ENCODE measurements at places on chromosomes 6 and 20.

- DNase-seq: no peak
Measured at GRCh38 chr6:166318227-166318626, 10.0 kb upstream of the PRR18 start.

GRCh38 chr20:47970282-47970903 lies 185.1 kb upstream of the SULF2 start:
- no peak for DNase-seq

DNA sequence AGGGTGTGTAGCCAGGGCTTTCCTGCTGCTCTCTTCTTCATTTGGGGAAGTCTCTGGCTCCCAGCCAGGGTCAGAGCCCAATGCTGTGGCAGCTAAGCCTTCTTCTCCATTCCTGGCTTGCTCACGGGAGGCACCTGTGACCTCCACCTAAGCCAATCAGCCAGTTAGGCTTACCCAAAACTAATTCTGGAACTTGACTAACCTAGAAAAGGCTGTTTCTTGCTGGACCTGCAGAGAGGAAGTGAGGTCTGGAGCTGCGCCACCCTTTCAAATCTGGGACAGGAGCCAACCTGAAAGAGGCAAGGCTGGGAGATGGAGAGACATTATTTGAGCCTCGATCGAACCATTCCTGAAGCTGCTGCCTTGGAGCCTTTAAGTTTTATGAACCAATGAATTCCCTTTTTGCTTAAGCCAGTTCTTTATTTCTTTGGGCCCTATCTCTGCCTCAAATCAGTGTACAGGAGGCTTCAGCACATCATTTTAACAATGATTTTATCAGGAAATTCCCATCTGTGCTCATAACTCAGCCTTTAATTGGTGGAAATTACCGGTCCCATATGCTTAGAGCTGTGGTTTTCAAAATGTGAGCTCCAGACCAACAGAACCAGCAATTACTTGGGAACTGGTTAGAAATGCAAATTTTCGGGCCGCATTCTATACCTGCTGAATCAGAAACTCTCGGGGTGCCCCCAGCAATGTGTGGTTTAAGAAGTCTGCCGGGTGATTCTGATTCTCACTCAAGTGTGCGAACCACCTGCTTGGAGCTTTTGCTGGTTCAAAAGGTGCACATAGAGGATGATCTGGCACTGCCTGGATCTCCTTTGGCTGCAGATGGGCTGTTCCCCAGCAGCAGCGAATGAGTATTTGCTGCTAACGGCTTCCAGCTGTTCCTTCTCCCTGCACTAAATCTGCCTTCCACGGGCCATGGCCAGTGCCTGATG lies 97.4 kb upstream of the RNF24 start:
- peak; percentile 36 for DNase-seq

DNA sequence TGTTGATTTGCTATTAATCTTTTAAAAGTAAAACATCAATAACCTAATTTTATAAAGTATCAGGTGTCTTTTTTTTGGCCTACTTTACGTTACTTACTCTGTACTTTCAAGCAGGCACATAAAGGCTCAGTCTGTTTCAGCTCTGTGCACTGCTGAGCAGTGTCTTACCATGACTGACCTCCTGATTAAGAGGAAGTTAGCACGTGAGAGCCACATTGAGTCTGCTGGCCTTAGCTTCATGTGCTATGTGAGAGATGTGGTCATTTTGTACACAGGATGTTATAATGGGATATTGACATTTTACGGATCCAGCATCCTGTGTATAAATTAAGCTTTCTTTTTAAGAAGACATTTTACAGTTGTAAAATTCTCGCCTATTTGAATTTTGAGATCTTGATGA lies 31.9 kb downstream of the ARID1B start:
- DNase-seq: no peak

- DNase-seq: no peak
Measured at GRCh38 chr6:5537132-5537531, 275.8 kb downstream of the FARS2 start.

GRCh38 chr6:43742285-43742684 lies 27.7 kb upstream of the VEGFA start:
- no peak for DNase-seq

GRCh38 chr6:157569543-157569942 lies 188.6 kb downstream of the ZDHHC14 start:
- DNase-seq: no peak

DNA sequence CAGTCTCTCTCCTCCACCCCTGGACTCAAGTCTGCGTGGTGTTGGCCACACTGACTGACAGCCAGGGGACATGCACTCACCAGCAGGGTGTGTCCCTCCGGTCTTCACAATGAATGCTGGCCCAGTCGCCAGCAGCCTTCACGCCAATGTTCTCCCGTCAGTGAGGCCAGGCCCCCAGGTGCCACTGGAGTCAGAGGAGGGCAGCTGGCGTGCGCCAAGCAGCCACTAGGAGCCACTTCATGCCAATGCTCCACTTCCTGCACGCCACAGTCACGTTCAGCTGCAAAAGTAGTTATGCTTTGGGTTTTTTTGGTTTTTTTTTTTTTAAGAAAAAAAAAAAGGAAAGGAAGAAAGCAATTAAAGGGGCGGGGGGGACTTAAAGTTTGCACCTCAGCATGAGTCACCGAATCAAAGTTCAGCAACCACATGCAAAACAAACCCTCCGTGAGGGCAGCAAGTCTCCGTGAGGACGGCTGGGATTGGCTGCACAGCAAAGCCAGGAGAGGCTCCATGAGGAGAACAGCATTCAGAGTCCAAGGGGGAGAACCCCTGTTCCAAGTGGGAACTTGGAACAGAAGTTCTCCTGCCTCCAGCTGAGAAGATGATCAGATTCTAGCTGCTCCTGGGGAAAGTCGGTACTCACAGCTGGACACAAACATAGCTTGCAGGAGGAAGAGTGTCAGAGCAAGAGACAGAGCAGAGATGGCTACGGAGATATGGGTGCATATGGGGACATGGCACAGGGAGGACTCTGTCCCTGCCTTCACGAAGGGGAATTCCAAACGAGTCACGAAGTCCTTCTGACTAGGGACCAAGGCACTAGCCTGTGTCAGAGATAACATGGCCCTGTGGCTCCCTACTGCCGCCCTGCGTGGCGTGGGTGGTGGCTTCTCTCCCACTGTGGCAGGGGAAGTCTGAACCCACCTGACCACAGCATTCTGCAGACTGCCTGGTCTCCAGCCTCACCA lies at the start of gene ZC3H12D:
Gene ZC3H12D (minus strand): TSS at position 282 of the 968 bp plus-strand sequence. CDS start 10,471 bp downstream, outside the sequence.
- peak; percentile 84 for DNase-seq

DNA sequence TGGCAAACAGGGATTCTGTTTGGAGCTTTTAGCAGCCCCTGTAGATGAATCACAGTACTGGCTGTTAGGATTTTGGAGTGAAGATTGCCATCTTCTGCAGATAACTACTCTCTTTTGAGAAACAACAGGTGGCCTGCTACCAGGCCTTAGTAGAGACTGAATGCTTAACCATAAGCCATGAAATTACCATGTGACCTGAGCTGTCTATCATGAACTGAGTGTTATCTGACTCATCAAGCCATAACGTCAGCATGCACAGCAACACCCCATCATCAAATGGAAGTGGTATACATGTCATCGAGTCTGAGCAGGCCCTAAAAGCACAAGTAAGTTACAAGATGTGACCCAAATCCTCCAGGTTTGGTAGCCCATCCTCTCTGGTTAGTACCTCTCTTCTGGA lies 132.6 kb downstream of the GPR63 start:
- DNase-seq: no peak

GRCh38 chr6:108432792-108433191 lies 127.9 kb upstream of the FOXO3 start:
- no peak for DNase-seq

GRCh38 chr6:121884620-121885019 lies 449.2 kb downstream of the GJA1 start:
- no peak for DNase-seq

GRCh38 chr6:70107852-70108629 lies 194.8 kb downstream of the COL9A1 start:
- DNase-seq: no peak

GRCh38 chr6:23410439-23410838 lies 715.6 kb upstream of the NRSN1 start:
- no peak for DNase-seq

- no peak for DNase-seq
Measured at GRCh38 chr6:3920321-3920720, 71.1 kb downstream of the FAM50B start.

DNA sequence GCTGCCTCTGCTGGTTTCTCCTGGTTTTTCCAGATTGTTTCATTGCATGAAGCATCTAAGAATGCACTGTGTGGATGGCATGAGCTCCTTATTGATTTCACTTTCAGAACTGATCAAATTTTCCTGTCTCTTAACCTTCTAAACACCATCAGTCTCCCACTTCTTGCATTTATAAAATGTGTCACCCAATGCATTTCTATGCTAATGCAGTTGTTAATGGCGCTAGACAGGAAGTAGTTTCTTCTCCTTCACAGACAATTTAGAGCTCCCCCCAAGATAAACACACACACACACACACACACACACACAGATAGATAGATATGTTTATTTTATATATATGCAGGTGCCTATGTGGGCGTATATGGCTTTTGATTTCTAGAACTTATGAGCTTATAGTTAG lies 45.6 kb upstream of the FOXA2 start:
- no peak for DNase-seq

- peak; percentile 55 for DNase-seq
Measured at GRCh38 chr20:51750037-51750769, 18.0 kb downstream of the ATP9A start.

DNA sequence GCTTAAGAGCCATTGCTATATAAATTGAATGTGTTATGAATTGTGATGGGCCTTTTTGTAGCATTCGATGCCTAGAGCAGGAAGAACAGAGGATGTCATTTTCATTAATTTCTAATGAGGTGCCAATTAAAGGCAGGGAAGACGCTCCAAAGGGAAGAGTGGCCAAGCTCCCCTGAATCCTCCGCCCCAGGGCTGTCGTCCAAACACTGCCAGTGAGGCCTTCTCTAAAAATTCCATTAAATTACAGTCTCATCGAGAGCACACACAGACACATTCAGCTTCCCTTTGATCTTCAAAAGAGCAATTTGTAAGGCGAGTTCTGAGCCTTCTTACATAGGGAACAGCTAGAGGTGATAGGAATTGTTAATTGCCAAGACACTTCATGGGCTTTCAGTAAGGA lies 300.0 kb downstream of the ZFAND3 start:
- DNase-seq: no peak

DNA sequence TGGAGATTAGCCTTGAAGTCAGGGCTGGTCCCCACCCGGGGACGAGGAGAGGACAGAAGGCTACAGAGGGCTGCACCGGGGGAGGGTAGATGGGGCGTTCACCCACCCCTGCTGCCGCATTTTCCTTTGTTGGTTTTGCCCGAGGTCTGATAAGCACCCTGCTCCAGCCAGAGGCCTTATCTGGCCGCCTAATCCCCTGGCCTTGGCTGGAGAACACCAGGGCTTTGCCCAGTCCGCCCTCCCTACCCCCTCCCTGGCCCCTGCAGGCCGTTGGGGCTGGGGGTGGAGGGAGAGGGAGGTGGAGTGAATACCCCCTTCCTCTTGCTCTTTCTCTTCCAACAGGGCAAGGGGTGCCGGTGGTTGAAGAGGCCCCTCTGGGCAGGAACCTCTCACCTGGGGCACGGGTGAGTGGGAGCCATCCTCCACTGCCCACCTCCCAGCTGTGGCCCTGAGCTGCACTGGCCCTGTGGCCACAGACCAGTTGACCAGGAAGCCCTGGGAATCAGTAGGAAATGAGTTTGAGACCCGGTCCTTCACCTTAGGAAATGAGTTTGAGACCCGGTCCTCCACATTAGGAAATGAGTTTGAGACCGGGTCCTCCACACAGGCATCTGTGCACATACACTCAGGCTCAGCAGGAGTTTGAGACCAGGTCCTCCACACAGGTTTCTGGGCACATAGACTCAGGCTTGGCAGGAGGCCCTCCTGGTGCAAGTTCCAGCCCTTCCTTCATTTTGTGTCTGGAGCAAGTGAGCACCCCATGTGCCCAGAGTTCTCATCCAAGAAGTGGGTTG lies 12.0 kb upstream of the GATA5 start:
- DNase-seq: no peak

DNA sequence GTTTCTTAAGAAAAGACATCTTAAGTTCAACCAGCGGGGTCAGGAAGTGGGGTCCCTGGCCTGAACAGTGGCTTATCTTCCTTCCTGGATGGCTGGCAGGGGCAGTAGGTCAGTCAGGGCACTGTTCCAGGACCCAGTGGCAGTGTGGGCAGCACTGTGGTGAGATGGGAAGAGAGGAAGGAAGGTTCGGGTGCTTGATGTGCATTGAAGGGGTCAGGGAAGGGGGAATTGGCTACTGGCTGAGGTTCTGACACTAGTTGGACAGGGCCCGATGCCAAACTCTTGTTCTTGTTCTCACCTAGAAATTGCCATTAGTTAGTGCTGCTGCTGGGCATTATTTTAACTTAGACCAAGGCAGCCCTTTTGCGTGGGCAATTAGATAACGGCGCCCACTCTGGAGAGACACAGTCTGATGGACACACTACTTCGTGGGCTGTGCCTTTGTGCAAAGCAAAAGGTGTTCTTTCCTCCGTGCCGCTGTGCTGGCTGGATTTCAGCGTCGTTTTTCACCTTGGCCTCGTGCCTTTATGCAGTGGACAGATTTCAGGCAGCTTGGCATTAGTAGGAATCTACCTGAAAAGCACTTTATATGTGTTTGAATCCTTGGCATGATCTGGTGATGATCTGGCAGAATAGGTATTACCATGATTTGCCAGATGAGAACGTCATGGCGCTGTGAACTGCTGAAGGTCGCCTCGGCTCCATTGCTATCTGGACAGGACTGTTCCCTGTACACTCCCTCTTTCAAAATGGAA lies 30.3 kb downstream of the UTRN start:
- DNase-seq: no peak
